CD4-positive, alpha-beta T cell treated with Interleukin-6 at 100 ng/mL for 8 hours (primary cell): ENCODE measurements at places on chromosomes 6 and 20.
A peak's percentile ranks its signal among the peaks of the same experiment; 100 is the strongest.

- DNase-seq: no peak
Observed at GRCh38 chr6:35181933-35182612, 31.7 kb upstream of the SCUBE3 start.

DNA sequence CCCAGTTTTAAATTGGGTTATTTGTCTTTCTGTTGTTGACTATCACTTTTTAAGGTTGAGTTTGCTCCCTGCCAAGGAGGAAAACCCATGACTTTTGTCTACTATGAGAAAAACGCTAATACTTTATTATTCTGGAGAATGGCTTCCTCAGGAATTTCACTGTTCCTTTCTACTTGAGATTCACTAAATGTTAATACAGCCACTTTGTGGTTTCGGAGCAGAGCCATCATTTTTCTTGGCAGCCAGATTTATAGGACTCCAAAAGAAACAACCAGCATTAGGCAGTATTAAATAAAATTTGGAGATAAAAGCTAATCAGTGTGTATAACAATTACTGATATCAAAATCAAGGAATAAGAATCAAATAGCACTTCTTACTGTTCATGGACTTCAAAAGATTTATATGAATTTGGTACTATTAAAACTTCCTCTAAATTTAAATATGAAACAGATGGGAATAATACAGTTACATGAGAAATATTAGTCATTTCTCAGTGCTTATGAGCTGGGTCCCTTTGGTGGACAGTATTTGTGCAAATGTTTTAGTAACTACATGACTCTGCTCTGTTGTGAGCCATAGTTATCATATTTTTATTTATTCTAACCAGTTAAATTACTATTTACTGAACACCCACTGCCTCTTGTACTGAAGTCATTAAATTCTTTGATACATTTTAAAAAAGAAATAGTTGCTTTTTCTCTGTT lies 64.1 kb upstream of the FBXO30 start:
- DNase-seq: no peak

DNA sequence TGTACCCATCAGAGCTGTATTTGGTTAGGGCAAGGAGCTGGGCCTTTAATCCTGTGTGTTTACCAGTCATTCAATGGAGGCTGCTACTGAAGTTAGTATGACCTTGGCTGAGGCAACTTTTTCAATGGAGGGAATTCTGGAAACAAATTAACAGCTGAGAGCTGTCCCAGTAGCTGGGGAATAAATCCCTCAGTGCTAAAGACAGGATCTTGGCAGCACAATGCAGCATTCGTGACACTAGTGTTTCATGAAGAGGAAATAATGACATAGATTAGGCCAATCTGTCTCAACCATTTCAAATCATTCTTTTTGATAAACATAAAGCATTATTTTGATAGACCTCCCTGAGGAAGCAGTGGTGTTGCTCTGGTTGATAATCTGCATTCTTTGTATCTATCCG lies 42.9 kb downstream of the GRM1 start:
- DNase-seq: no peak

GRCh38 chr6:143026696-143027449 lies 33.8 kb upstream of the AIG1 start:
- DNase-seq: peak; percentile 27

DNA sequence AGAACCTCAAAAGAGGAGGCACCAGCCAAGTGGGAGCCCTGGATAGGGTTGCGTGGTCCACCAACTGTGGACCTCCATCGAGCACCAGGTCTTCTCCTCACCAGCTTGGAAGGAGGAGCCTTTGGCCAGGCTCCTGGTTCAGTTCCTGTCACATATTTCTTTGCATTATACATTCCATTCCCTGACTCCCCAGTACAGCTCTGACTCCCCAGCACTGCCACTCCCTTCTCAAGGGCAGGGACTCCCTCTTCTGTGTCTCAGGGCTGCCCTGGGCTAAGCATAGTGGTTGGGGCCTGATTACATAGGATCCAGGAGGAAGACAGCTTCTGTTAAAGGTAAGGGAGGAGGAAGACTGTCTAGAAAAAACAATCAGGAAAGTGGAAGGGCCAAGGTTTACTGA lies 91.1 kb downstream of the MRPL14 start:
- no peak for DNase-seq

- no peak for DNase-seq
Observed at GRCh38 chr20:12928358-12928754, 80.4 kb upstream of the SPTLC3 start.

DNA sequence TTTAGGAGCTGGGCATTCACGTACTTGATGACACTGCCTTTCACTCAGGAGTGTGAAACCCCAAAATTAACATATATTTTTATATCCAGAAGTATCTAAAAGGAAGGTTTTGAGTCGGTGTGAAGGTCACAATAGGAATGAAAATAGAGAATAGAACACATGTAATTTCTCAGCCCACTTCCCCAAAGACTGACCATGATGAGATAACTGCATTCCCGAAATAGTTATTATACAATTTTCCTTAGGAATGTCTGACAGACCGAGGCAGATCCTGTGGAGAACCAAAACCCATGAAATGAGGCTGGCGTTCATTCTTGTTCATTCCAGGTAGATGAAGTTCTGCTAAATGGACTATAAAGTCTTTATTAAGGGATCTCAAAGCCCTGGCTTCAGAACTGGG lies 10.3 kb downstream of the NSFL1C start:
- no peak for DNase-seq

GRCh38 chr6:167791091-167791779 lies 35.5 kb upstream of the AFDN start:
- DNase-seq: no peak

DNA sequence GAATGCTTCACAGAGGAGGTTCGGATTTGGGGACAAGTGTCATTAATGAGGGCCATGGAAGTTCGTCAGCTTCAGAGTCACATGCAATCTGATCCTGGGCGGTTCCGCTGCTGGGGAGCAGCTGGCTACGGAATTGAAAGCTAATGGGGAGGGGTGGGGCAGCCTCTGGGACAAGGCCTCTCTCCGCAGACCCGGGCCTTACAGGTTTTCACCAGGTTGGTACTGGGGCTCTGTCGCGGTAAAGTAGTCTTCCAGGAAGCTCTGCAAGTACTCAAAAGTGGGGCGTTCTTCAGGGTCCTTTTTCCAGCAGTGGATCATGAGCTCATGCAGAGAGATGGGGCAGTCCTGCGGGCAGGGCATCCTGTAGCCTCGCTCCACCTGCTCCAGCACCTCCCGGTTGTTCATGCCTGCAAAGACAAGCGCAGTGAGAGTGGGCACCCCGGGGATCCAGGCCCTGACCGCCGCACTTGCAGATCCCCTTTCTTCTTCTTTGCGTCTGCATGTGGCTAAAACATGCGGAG lies 55.9 kb upstream of the TRAF3IP2 start:
- DNase-seq: no peak

GRCh38 chr20:22863826-22864225 lies 171.3 kb upstream of the SSTR4 start:
- DNase-seq: no peak

- no peak for DNase-seq
Observed at GRCh38 chr20:24617757-24618450, 148.5 kb downstream of the SYNDIG1 start.

DNA sequence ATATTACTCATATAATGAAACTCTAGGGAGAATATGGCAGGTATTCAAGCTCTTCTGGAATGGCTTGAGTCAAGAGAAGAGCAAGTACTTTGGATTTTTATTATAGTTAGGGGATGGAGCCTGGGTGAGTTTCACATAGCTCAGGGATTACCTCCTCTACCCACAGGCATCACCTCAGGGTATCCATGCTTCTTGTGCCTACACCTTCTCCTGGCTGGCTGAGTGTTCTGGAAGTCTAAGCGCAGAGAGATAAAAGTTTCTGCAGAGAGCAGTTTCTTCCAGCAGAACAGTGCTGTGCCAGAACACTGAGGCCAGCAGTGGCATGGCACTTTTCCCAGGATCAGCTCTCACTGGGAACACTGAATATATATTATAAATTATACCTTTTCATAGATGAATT lies 199.7 kb upstream of the KCNQ5 start:
- DNase-seq: no peak

DNA sequence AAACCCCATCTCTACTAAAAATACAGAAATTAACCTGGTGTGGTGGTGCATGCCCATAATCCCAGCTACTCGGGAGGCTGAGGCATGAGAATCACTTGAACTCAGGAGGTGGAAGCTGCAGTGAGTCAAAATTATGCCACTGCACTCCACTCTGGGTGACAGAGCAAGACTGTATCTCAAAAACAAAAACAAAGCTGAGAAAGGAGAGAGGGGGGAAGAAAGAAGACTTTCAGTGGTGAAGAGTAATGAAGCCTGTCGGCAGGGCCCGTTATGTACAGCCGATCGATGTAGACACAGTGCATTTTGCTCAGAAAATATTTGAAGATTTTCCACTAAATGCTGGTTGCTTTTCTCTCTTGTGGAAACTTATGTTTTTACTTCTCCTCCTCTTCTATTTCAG lies 13.8 kb downstream of the VAPB start:
- DNase-seq: no peak

DNA sequence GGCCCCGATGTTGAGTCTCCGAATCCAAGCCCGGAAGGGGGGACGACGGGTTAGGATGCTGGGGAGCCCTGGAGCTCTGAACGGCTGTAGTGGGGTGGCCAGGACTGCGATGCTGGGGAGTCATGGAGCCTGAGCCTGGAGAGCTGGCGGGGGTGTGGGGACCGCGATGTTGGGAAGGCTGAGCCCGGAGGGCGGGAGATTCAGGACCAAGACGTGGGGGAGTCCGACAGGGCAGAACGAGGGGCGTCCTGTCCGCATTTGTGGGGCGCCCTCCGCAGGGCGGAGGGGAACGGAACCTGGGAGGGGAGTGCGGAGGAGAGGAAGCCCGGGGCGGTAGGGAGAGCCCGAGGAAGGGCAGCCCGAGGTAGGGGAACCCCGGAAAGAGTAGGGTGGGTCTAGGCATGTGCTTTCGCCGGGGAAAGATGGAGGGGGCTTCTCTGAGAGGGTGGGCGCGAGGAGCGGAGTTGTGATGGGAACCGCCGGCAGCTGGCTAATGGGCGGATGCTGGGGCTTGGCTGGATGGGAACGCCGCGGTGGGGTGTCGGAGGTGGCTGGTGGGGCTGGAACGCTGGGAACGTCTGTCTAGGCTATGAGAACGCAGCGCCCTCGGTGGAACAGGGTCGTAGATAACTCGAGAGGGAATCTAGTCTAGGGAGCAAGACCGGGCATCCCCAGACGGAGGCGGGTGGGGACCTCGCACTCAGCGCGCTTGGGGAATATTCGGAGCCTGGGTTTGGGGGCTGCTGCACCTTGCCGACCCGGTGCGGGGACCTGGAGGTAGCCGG lies 684 bp downstream of the PAQR8 start:
- peak; percentile 42 for DNase-seq

GRCh38 chr6:44071670-44072451 lies 55.4 kb downstream of the MRPL14 start:
- no peak for DNase-seq

DNA sequence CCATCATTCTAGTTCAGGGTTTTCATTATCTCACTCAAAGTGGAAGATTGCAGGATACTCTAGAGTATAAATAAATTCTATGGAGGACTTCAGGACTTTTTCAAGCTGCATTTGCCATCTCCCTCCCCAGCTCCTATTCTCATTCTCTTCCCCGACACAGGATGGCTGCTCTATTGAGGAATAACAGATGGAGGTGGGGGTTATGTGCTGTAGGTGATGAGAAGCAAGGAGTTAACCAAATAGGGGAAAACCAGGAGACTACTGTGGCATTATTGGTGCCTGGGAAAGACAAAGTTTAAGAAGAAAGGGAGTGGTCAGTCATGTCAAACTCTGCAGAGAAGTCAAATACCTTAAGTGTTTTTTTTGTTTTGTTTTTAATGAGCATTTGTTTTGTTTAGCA lies 109.3 kb downstream of the GRIK2 start:
- DNase-seq: no peak

GRCh38 chr20:17810847-17811627 lies 111.3 kb downstream of the BANF2 start:
- no peak for DNase-seq
